Activated naive CD8-positive, alpha-beta T cell treated with anti-CD3 and anti-CD28 coated beads, Interleukin-2, amount 10 ng/mL, durations not matched to agents 7 days and 5 days (primary cell): ENCODE measurements at places on chromosomes 12 and 14.

- peak; percentile 30 for DNase-seq
Measured at GRCh38 chr12:62434494-62435302, 31.9 kb upstream of the MON2 start.

DNA sequence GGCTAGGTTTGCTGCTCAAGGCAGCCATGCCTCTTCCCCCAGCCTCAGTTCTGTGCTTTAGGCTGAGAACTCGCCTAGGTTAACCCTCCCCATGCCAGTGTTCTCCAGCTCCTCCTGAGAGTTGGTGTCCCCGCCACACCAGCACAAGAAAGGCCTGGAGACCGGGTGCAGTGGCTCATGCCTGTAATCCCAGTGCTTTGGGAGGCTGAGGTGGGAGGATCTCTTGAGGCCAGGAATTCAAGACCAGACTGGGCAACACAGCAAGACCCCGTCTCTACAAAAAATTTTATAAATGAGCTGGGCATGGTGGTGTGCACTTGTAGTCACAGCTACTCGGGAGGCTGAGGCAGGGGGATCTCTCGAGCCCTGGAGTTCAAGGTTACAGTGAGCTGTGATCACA is 10.2 kb downstream of the RIN3 start:
- peak; percentile 14 for DNase-seq

- DNase-seq = no peak
Measured at GRCh38 chr12:1488908-1489381, 105.4 kb downstream of the FBXL14 start.

GRCh38 chr12:107152315-107152714 is 59.0 kb upstream of the CRY1 start:
- DNase-seq = no peak

GRCh38 chr14:25484906-25485305 is 435.0 kb upstream of the STXBP6 start:
- DNase-seq = no peak

- DNase-seq = no peak
Measured at GRCh38 chr14:68239988-68240771, 420.6 kb downstream of the RAD51B start.

DNA sequence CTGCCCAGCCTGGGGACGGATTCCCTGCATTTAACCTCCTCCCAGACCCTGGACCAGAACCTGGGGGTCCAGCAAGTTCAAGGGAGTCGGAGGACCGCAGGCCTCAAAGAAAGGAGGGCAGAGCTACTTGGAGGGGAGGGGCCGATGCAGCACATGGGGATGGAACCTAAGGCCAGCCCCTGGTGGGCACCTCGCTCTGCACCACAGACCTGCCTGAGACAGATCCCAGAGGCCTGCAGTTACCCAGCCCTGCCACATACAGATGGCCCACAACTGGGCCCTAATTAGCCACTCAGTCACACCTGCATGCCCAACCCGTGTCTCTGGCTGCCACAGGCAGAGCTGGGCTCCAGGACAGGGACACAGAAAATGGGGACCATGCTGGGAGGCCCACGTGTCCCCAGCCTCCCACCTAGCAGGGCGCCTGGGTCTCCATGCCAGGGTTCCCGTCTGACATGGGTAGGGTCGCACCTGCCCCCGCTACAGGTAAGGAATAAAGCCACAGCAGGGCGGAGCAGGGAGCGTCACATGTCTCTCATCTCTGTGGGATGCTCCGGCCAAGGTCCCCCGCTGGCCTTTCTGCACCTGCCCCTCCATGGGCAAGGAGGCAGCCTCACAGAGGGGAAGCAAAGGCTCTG is 16.7 kb downstream of the AKT1 start:
- DNase-seq = no peak

DNA sequence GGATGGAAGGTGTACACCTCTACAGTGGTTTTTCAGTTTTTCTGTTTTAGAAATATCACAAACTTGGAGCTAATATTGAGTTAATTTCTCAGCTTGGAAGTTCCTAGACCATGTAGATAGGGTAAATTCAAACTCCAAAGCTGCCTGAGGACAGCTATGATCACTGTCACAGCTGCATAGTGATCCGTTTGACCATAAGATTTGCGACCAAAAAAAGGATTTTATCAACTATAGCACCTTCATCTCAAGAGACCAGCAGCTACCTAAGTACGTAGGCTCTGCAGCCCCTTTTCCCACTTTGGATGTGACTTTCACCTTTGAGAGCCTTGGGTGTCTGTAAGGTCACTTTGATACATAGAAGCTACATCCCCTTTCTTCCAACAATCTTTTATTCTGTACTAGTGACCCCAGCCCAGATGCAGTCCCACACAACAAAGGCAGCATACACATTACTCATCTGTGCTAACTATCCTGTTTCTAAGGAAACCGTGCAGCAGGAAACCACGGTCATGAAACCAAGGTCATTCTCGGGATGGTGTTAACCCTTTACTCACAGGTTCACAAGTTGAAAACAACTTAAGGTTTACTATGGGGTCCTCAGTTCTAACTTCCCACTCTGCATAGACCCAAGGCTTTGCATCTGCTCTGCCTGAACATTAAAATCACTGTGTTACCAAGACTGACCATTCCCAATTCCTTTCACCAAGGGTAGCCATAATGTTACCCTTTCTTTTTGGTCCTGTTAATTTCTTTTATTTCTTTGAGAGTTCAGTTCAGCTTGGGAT is 75.4 kb downstream of the IFT81 start:
- no peak for DNase-seq
